ENCODE measurements at places on chromosomes 3 and 15. TPM values are rescaled to one million over a fixed set of nuclear protein-coding genes. Genes with fewer than 3 reads are reported as not detected.

GRCh38 chr3:118675305-118675704 lies 359.3 kb downstream of the IGSF11 start:
- DNase-seq = no peak

Gene KPNA4
- 80.9 TPM for polyA plus RNA-seq

DNA sequence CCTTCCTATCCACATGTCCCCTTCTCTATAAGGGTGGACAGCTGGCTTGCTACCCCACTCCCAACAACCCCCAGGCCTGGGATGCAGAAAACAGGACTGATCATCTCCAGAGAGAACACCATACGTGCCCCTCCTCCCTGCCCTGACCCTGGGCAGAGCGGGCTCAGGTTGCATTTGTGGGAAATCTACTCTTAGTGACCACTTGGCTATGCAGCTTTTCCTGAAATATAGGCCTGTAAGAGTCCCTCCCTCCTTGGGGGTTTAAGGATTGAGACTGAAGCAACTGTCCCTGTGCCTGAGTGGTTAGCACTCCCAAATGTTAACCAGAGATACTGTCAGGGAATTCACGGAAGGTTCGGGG lies 11.7 kb downstream of the SH2D7 start:
- no peak for DNase-seq

DNA sequence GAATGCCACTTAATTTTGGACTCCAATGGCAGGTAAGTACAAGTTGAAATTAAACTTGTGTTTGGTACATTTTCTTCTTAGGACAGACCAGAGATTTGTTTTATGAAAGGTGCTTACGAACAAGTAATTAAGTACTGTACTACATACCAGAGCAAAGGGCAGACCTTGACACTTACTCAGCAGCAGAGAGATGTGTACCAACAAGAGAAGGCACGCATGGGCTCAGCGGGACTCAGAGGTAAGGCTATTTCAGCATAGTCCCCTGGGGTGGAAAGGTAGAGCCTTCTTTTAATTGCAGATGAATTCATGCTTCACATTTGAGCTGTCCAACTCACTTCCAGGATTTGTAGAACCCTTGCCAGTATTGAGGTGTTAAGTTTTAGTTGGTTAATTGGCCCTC lies 51.4 kb downstream of the ASTE1 start:
- no peak for DNase-seq

GRCh38 chr3:186102687-186103086 lies 6.2 kb downstream of the ETV5 start:
- no peak for DNase-seq

DNA sequence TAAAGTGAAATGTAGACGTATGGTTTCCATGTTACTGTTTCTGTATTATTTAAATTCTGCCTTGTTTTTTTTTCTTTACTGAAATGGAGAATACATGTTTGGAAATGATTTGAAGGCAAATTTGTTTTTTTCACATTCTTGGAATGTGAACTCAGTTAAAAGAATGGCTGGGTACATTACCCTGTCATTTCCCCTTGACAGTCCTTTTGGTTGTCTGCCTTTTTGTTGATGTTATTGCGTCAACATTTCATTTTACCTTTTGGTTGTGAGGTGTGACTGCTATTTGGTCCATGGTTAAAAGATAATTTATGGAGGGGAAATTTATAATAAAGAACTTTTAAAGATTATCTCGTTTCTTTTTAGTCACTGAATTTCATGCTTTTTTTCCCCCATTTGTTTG lies 3.2 kb upstream of the GPR171 start:
- no peak for DNase-seq

DNA sequence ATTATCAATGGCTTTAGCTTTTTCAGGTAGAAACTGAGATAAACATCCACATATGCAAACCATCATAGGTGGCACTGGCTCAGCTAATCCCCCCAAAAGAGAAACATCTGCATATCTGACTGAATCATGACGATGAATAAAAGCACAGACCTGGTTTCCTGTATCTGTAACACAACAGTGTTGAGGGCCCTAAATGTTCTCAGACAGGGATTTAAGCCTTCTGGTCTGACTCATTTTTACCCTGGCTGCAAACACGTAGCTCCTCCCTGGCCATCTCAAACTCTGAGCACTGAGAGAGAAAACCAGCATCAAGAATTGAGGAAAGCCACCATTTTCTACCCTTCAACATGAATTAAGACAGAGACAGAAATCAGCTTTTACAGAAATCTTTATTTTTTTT lies 35.2 kb downstream of the GLB1 start:
- DNase-seq = no peak
